ENCODE measurements at places on chromosomes 7 and 10.

- no peak for DNase-seq
These were observed 81.5 kb upstream of the GNAI1 start for GRCh38 chr7:80053124-80053523.

DNA sequence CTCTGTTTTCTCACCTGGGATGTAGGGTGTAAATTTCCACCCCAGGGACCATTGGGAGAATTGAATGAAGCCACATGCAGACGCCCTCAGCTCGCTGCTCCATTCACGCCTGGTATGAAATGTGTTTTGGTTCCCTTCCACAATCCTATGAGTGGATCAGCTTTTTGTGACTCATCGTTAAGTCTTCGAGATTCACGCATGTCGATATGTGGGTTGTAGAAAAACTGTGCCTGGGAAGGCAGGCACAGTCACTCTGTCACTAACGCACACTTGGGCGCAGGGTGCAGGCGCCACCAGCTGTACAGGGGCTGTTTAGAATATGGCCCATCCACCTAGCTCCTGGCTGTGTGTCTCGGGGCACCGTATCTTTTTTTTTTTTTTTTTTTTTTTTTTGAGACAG, 64.2 kb upstream of the SH2B2 start:
- no peak for DNase-seq

- DNase-seq, result no peak
These were observed 259.9 kb downstream of the SKIDA1 start for GRCh38 chr10:21265622-21266021.

DNA sequence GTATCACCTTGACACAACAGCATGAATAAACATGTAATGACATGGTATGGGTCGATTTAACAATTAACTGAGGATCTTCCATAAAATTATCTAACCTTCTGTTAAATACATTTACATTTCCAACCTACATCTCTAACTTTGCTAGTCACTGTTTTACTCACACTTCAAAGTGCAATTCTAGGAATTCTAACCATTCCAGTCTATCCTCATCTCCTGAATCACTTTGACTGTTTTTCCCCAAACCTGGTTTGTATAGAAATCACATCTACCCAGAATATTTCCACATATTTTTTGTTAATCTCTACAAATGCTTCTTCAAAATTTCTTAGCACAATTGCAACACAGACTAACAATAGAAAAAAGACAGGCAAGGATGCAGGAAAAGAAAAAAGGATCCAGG, 6.2 kb downstream of the ABI1 start:
- no peak for DNase-seq

DNA sequence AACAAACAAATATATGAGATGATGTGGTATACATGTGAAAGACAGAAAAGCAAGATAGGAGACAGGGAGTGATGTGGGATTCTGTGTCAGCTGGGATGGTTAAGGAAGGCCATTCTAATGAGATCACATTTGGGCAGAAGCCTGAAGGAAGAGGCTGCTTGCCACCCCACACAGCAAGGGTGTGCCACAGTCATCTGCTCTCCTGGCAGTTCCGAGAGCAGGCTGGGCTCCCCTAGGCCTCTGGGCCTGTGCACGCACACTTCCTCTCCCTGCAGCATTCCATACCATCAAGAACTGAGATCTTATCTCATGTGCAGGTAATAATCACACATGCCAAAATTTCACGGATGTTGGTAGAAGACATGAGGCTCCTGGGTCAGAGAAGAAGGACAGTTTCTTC, 43.1 kb downstream of the SYPL1 start:
- DNase-seq, result no peak

- no peak for DNase-seq
These were observed 141.0 kb downstream of the FZD1 start for GRCh38 chr7:91405092-91405788.

- DNase-seq, result no peak
These were observed 127.0 kb downstream of the VPS41 start for GRCh38 chr7:38781991-38782390.

DNA sequence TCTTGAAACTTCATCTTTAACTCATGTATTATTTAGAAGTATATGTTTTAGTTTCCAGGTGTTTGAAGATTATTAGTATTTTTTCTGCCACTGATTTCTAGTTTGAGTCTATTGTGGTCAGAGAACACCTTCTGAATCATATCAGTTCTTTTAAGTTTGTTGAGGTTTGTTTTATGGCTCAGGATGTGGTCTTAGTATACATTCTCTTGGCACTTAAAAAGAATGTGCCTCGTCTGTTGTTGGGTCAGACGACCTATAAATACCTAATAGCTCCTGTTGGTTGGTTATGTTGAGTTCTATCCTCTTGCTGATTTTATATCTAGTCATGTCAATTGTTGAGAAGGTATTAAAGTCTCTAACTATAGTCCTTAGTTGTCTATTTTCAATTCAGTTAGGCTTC, 15.9 kb downstream of the TDRD1 start:
- DNase-seq, result no peak

- DNase-seq, result no peak
These were observed 25.4 kb downstream of the RBM33 start for GRCh38 chr7:155669717-155670505.

GRCh38 chr10:100826983-100827818, 81.8 kb downstream of the PAX2 start:
- DNase-seq, result no peak

GRCh38 chr10:30534465-30535144, 94.9 kb downstream of the LYZL2 start:
- peak; percentile 39 for DNase-seq

- DNase-seq, result no peak
These were observed 46.1 kb upstream of the APBB1IP start for GRCh38 chr10:26391701-26392695.

Data from stimulated activated CD4-positive, alpha-beta T cell treated with anti-CD3 and anti-CD28 coated beads, Interleukin-1b, Interleukin-23, amount 100 ng/mL, for 1 hour (primary cell).